Progenitor cell of endocrine pancreas (in vitro differentiated cells): ENCODE measurements at places on chromosomes 4 and X.

DNA sequence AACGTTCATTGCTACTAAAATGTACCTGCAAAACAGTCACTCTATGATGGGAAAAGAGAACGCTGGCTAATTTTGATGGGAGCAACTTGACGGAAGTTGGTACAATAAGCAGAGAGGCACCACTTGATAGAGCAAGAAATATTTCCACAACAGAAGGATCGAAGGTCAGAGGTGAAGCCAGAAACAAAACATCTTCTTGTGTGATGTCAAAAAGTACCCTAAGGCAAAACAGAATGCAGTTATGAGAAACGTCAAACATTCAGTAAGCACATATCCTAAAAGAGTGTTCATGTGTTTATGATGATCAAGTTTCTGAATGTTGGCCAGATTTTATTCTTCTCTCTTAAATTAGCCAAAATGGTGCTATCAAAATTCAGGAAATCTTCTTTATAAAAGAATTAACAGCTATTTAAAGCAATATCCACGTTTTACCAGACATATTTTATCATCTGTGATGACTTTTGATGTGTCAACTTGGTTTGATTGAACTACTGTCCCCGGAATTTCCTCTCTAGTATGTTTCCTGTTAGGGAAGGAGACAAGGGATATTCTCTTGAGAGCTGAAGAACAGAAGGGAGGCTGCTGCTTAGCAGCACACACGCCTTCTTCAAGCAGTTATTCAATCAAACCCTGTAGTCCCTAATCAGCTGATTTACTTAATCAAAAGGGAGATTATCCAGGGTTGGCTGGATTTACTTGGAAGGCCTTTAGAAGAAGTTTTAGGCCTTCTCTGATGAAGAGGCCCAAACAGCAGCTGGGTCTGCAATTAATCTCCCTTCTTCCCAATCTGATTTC is 15.7 kb downstream of the AASDH start:
- H3K4me3 ChIP-seq: no peak overlapping the region
- H3K27me3 ChIP-seq: no peaks in the 10 kb centered on the region
- DNase-seq: no peak
- H3K36me3 ChIP-seq: peaks cover 25% of the 10 kb centered on the region

GRCh38 chr4:159425737-159426305 is 322.9 kb downstream of the RAPGEF2 start:
- no peak overlapping the region for H3K27ac ChIP-seq
- H3K4me1 ChIP-seq: peaks cover 9% of the 10 kb centered on the region
- DNase-seq: no peak
- H3K36me3 ChIP-seq: no peaks in the 10 kb centered on the region

GRCh38 chrX:55210931-55211677 is 9.0 kb upstream of the PAGE5 start:
- H3K27me3 ChIP-seq: no peaks in the 10 kb centered on the region
- H3K4me3 ChIP-seq: no peak overlapping the region
- no peak for DNase-seq
- H3K4me1 ChIP-seq: no peaks in the 10 kb centered on the region
- H3K36me3 ChIP-seq: no peaks in the 10 kb centered on the region

- DNase-seq: no peak
- peaks cover 9% of the 10 kb centered on the region for H3K27me3 ChIP-seq
- H3K36me3 ChIP-seq: no peaks in the 10 kb centered on the region
- H3K27ac ChIP-seq: no peak overlapping the region
Observed at GRCh38 chr4:25624616-25625015, 31.0 kb upstream of the SLC34A2 start.

- H3K4me3 ChIP-seq: no peak overlapping the region
- DNase-seq: no peak
- H3K4me1 ChIP-seq: peaks cover 7% of the 10 kb centered on the region
- H3K36me3 ChIP-seq: peaks cover 2% of the 10 kb centered on the region
- H3K27me3 ChIP-seq: no peaks in the 10 kb centered on the region
Observed at GRCh38 chrX:19686876-19687275, 171.6 kb upstream of the MAP3K15 start.

GRCh38 chrX:41022566-41022965 is 62.7 kb upstream of the USP9X start:
- H3K36me3 ChIP-seq: no peaks in the 10 kb centered on the region
- peaks cover 8% of the 10 kb centered on the region for H3K4me1 ChIP-seq
- H3K27me3 ChIP-seq: no peaks in the 10 kb centered on the region
- DNase-seq: no peak
- H3K27ac ChIP-seq: no peak overlapping the region

- no peaks in the 10 kb centered on the region for H3K36me3 ChIP-seq
- peak within 1 kb of the TSS; percentile 85 for H3K4me3 ChIP-seq
- peak; percentile 90 for DNase-seq
- H3K4me1 ChIP-seq: peaks cover 49% of the 10 kb centered on the region
Observed at GRCh38 chrX:2690856-2691542, at the start of gene CD99. TSS of gene CD99 (plus strand) at chrX:2691295. CDS start at chrX:2691361, 66 bp downstream.
